A549 treated with AZD2906 at 1 μM for 4 hours (cell line): ENCODE measurements at places on chromosomes 2 and 18. TPM values are rescaled to one million over a fixed set of nuclear protein-coding genes. Genes with fewer than 3 reads are reported as not detected.

HOXD10 gene
- total RNA-seq, result 4.4 to 5.7 TPM (median 5.2 TPM) in 5 replicates

RNU2-63P gene
- 1.4 TPM in 1 of 5 replicates, not detected in the others for total RNA-seq

PLCL1 gene
- 0.02 TPM in 1 of 5 replicates, not detected in the others for total RNA-seq

IL1RL1 gene
- total RNA-seq, result 0.80 to 1.4 TPM (median 1.2 TPM) in 5 replicates

FAM228A gene
- total RNA-seq, result not detected in 5 replicates

SLC5A7 gene
- total RNA-seq, result not detected in 5 replicates

NEU2 gene
- not detected in 5 replicates for total RNA-seq

RUFY4 gene
- total RNA-seq, result 0.08 TPM in 1 of 5 replicates, not detected in the others

VWA3B gene
- 0.09 to 0.14 TPM (median 0.12 TPM) in 3 of 5 replicates, not detected in the others for total RNA-seq

NFATC1 gene
- 5.1 to 6.9 TPM (median 6.5 TPM) in 5 replicates for total RNA-seq

AOX1 gene
- total RNA-seq, result 4.6 to 8.3 TPM (median 5.3 TPM) in 5 replicates
